ENCODE measurements at places on chromosomes 16 and 17. TPM values are rescaled to one million over a fixed set of nuclear protein-coding genes. Genes with fewer than 3 reads are reported as not detected.

DNA sequence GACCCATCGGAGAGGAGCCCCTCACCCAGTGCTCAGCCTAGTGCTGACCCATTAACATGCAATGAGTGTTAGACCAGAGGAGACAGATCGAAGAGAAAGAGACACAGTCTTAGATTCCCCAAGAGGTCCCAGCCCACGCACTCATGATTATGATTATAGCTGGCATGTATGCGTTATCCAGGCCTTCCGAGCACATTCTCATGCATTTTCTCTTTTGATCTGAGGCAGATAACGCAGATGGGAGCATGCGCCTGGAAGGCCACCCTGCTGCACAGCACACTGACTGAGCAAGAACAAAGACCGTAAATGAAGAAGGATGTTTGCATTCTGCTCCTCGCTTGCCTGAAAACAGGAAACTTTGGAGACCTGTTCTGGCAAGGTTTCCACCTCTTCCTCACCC is 232.7 kb downstream of the SOX9 start:
- H3K36me3 ChIP-seq = no peaks in the 10 kb centered on the region
- H3K4me3 ChIP-seq = no peak overlapping the region
- no peaks in the 10 kb centered on the region for H3K4me1 ChIP-seq
- peaks cover 75% of the 10 kb centered on the region for H3K27me3 ChIP-seq
- H3K27ac ChIP-seq = no peak overlapping the region

DNA sequence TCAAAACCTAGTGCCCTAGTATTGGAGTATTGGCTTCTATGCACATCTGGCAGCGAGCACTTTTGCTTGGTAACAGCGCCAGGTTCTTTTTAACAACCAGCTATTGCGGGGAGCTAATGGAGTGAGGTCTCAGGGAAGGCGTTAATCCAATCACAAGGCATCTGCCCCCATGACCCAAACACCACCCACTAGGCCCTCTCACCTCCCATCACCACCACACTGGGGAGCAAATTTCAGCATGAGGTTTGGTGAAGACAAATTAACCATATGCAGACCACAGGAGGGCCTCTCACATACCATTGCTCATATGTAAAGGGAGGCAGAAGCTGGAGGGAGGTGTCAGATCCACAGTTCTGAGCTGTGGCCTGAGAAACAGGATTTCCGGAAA is 893 bp upstream of the ODF4 start:
- DNase-seq = no peak
- no peak overlapping the region for H3K4me3 ChIP-seq
- H3K27me3 ChIP-seq = no peaks in the 10 kb centered on the region

- H3K36me3 ChIP-seq = no peaks in the 10 kb centered on the region
- H3K27ac ChIP-seq = no peak overlapping the region
- no peak overlapping the region for H3K4me3 ChIP-seq
- H3K4me1 ChIP-seq = no peaks in the 10 kb centered on the region
Observed at GRCh38 chr16:87086575-87086974, 230.6 kb downstream of the C16orf95 start.

- no peak overlapping the region for H3K4me3 ChIP-seq
- H3K36me3 ChIP-seq = peaks cover 44% of the 10 kb centered on the region
- no peaks in the 10 kb centered on the region for H3K27me3 ChIP-seq
- H3K4me1 ChIP-seq = peaks cover 32% of the 10 kb centered on the region
- H3K27ac ChIP-seq = peak overlapping the region; percentile 60
- DNase-seq = no peak
Observed at GRCh38 chr16:4190712-4191333, 51.1 kb downstream of the SRL start.

DNA sequence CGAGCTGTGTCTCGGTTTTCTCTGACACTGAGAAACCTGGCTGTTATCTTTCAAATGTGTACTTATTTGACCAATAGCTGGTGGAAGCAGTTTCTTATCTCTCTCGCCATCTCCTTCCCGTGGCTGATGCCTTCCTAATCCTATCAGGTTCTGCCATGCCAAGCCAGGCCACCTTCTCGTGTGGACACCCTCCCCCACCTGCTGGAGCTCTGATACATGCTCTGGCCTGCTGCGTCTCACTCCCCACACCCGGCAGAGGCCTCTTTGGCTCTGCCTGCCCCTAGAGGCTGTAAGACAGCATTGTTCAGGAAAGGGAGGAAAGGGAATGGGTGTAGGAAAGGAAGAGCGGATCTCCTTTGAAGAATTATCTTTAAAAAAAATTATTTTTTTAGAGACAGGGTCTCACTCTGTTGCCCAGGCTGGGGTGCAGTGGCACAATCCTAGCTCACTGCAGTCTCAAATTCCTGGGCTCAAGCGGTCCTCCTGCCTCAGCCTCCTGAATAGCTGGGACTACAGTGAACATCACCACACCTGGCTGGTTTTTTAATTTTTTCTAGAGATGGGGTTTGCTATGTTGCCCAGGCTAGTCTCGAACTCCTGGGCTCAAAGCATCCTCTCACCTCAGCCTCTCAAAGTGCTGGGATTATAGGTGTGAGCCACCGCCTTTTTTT is 7.5 kb upstream of the ARMC5 start:
- H3K4me1 ChIP-seq = peaks cover 56% of the 10 kb centered on the region
- no peak overlapping the region for H3K4me3 ChIP-seq
- H3K27me3 ChIP-seq = no peaks in the 10 kb centered on the region
- DNase-seq = peak; percentile 46
- H3K27ac ChIP-seq = peak overlapping the region; percentile 72

- H3K4me1 ChIP-seq = no peaks in the 10 kb centered on the region
- DNase-seq = no peak
- no peak overlapping the region for H3K27ac ChIP-seq
Observed at GRCh38 chr16:51867386-51868065, 679.4 kb downstream of the TOX3 start.

DNA sequence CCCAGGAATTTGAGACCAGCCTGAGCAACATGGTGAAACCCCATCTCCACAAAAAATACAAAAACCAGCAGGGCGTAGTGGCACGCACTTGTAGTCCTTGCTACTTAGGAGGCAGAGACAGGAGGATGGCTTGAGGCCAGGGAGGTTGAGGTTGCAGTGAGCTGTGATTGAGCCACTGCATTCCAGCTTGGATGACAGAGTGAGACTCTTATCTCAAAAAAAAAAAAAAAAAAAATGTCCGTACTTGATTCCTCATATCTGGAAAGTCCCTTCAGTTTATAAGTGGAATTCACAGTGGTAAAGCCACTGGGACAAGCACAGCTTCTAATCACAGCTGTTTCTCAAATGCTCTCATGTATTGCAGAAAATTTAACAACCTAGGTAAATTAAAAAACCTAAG is 78.6 kb upstream of the CREBBP start:
- no peak overlapping the region for H3K27ac ChIP-seq
- H3K27me3 ChIP-seq = no peaks in the 10 kb centered on the region
- no peak for DNase-seq
- peaks cover 55% of the 10 kb centered on the region for H3K4me1 ChIP-seq

DNA sequence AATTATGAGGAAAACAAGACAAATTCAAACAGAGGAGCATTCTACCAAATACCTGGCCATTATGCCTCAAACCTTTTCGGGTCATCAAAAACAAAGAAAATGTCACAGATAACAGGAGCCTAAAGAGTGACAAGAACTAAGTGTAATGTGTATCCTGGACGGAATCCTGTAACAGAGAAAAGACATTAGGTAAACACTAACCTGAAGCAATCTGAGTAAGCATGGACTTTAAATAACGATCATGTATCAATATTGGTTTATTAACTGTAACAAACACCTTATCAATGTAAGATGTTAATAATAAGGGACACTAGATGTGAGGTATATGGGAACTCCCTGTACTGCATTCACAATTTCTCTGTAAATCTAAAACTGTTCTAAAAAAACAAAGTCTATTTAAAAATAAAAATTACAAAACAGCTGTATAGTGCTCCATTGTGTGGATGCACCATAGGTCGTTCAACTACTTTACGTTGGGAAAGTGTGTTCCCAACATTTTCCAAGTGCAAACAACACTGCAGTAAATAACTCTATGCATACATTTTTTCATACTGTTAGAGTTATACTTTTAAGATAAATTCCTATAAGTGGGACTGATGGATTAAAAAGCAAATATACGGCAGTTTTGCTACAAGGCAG is 14.8 kb downstream of the CMC2 start:
- H3K27ac ChIP-seq = no peak overlapping the region
- no peaks in the 10 kb centered on the region for H3K36me3 ChIP-seq
- H3K4me3 ChIP-seq = no peak overlapping the region

The CFAP119 gene
- total RNA-seq = 0.69 TPM

The MLX gene
- 79.7 TPM for total RNA-seq

The CX3CL1 gene
- total RNA-seq = 11.7 TPM

The EPOP gene
- 0.33 TPM for total RNA-seq
